ENCODE measurements at places on chromosomes 1 and 21.

DNA sequence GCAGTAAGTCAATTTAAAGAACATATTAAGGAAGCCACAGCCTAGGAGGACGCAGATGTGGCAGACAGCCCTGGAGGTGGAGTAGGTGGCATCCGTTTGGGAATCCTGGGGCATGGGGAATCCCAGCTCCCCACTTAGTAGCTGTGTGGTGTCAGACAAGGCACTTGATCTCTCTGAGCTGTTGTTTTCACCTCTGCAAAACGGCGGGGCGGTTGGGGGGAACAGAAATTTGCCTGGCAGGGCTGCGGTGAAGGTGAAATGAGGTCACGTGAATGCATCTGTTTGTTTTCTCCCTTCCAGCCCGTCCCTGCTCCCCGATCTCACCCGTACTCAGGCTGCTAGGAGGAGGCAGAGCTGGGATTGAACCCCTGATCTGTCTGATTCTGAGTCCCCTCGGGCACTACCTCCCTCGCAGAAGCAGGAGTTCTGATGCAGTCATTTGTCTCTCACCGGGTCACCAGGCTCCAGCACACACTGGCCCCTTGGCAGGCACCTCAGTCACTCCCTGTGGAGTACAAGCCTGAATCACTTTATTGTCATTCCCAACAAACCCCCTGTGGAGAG, 2.2 kb upstream of the LAPTM5 start:
- DNase-seq: no peak

GRCh38 chr1:61241973-61242381, 159.6 kb downstream of the NFIA start:
- DNase-seq: no peak

DNA sequence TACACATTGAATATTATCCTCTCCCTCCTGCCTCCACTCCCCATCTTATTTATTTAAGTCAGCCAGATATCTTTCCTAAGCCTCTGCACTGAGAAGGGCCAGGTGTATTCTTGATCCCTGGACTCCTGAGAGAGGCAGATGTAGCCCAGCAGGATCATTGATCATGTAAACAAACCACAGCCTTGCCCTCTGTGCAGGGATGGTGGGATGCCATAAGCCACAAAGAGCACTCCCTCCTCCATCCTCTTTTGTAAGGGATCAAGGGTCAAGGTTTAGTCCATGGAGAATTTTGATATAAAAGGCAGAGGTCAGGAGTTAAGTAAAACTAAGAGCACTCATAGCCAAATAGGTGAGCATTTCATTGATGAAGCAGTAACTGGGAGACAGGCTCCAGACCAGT, 17.3 kb downstream of the PHGDH start:
- DNase-seq: no peak

- no peak for DNase-seq
Measured at GRCh38 chr1:156214024-156214748, 1.4 kb downstream of the PMF1 start.

DNA sequence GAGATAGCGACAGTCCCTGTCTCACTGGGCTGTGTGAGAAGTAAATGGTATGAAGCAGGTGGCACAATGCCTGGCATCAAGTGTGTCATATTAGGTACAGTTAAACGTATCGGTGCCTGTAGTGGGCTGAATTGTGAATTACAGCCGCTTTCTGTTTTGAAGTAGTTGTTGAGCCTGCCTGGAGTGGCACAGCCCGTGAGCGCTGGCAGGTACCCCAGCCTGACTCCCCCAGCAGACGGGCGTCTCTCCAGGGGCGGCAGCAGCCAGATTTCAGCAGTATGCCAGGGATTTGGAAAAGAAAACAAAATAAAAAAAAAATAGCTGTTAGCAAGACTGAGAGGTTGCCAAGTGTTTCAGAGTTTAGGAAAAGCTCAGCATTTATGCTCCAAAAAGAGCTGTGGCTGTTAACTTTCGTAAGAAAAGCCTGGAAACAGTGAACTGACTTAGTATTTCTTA, 26.6 kb upstream of the GPR153 start:
- no peak for DNase-seq

- DNase-seq: no peak
Measured at GRCh38 chr1:180415985-180416633, 86.3 kb downstream of the ACBD6 start.

DNA sequence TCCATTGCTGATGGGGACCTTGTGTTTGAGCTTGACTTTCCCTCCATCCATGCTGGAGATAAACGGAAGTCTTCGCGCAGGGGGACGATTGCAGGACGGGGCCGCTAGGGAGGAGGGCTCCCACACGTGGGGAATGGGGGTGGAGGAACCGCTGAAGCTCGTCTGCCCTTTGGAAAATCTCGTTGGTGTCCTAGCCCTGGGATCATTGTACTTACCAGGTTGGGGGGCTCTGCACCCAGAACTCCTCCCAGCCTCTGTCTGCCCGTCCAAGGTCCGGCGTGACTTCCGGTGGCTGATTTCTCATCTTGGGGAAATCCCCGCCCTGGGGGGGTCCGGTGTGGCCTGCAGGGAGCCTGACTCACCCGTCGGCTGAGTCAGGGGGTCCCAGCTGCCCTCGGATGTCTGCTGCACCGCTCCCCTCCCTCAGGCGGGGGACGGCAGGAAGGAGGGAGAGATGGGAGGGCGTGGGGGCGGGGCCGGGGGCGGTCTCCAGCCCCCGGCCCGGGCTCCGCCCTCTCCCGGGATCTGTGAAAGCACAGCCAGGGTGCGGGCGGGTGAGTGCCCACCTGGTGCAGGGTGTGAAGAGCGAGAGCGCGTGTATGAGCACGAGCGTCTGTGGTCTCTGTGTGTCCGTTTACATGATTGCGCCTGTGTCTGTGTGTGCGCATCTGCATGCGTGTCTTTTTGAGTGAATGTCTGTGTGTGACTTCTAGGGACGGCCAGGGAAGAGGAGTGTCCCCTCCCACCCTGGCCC, 35.8 kb downstream of the PIK3CD start:
- DNase-seq: no peak

DNA sequence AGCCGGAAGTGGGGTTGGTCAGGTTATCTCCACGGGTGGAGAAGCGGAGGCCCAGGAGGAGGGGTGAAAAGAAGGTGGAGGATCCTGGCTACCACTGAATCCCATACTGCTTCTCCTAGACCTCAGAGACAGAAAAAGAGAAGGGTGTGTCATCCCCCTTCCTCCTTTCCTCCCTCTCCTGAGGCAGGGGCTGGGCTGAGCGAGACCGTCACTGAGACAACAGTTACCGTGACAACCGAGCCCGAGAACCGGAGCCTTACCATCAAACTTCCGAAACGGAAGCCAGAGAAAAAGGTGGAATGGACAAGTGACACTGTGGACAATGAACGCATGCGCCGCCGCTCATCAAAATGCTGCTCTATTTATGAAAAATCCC, 42.1 kb upstream of the NBPF3 start:
- no peak for DNase-seq

DNA sequence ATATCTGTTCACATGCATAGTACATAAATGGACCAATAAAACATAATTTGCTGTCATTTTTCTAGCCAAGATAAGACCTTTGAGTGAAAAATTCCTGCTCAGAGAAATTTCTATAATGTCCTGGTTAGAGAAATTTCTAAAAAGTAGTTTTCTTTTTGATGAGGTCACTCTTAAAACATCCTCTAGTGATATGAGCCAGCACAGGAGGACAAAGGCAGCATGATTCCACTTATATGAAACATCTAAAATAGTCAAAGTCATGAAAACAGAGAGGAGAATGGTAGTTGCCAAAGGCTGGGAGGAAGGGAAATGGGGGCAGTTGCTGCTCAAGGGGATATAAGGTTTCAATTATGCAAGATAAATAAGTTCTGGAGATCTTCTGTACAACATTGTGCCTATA, 239.4 kb downstream of the BACH1 start:
- no peak for DNase-seq

GRCh38 chr1:222057162-222057561, 315.3 kb upstream of the DUSP10 start:
- no peak for DNase-seq

DNA sequence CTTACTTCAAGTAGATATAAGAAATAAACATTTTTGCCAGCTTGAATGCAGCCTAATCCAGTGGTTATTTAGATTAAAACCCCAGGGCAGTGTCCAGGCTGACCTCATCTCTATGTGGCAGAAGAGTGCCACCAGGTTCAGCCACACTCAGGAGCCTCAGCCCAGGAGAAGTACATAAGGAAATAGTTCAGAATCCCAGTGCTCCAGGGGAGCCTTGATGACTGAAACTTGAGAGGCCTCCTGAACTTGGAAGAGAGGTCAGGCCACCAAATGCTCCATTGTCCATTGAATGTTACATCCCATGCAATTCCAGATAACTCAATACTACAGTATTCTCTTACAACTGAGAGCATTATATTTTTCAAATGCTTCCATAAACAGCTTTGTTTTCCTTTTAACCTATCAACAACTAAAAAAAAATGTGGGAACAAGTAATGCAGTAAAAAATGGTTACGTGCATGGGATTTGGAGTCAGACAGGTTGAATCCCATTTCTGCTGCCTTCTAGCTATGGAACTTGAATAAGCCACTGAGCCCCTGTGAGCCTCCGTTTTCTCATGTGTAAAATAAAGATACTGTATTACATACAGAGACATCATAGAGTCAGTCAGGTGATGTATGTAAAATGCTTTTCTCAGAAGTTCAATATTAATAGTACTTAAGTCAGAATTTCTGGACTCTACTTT, 248.0 kb downstream of the PLPP3 start:
- no peak for DNase-seq

GRCh38 chr1:175150596-175151319, 41.8 kb downstream of the KIAA0040 start:
- no peak for DNase-seq

DNA sequence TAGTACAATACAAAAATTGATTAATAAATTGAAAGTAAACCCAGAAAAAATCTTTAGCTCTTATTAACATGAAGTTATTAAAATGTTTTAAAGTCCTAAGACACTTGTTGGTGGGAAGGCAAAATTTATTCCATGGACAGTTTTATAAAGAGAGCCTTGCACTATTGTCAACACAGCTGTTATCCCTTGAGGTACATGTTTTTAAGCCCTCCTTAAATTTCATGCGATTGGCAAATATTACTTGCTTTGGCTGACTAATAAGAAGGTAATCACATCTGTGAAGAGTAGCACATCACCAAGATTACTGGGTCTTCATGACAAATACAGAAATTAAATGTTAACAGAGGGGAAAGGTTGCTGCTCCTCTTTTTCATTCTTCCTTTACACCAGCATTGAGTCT, 611.1 kb downstream of the BRINP3 start:
- no peak for DNase-seq

GRCh38 chr1:66416295-66416694, 117.7 kb upstream of the SGIP1 start:
- no peak for DNase-seq

DNA sequence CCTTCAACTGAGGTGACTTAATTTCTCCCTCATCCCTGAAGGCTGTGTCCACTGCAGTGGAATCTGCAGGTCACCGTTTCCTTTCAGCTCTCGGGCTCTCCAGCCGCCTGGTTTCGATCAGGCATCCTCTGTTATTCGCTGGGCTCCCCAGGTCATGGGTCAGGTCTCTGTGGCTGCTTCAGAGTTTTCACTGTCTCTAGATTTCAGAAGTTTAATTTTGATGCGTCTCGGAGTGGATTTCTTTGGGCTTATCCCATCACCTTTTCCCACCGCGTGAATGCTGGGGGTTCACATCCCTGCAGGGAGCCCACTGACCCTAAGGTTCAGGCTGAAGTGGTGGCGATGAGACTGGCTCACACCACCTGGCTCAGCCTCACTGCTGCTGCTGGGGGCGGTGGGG, 3.3 kb downstream of the ACTRT2 start:
- no peak for DNase-seq

GRCh38 chr1:200945111-200945510, 50.4 kb downstream of the INAVA start:
- DNase-seq: no peak

DNA sequence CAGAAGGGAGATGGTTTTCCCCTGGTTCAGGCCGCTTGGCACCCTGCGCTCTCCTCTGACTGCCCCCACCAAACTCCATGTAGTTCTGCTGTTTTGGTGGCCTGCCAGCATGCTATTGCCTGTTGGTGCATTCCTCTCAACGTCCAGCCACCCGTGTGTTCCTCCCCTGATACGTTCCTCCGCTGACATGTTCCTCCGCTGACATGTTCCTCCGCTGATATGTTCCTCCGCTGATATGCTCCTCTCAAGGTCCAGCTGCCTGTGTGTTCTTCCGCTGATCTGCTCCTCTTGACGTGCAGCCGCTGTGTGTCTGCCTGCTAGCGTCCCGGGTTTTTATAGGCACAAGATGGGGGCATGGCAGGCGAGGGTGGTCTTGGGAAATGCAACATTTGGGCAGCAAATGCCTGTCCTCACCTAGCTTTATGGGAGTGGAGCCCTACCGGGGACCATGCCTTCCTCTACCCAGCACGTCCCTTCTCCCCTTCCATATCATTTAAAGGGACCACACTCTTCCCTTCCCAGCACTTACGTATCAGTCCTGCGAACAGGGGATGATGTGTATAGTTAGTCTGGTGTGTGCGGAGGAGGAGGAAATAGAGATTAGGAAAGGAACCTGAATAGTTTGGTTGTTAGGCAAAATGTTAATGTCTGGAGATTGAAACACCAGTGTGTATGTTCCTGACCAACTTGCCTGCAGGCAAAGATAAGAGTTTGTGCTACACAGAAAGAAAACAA, 40.6 kb upstream of the PLA2G5 start:
- DNase-seq: no peak

DNA sequence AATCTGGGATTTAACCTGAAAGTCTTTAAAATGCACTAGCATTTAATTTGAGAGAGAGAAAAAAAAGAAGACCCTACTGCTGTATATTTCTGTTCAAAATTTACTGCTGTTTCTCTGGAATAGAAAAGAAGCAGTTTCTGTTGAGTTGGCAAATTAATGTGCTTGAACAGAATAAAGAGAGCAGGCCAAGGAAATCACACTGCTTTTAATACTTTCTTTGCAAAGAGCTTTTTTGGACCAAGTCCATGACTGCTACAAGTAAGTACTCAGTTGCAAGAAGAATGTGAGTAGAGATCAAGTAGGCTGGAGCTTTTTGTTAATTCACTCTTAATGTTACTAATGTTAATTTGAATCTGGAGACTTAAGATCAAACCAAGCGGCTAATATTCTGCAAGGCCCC, 336.2 kb upstream of the SGIP1 start:
- no peak for DNase-seq

DNA sequence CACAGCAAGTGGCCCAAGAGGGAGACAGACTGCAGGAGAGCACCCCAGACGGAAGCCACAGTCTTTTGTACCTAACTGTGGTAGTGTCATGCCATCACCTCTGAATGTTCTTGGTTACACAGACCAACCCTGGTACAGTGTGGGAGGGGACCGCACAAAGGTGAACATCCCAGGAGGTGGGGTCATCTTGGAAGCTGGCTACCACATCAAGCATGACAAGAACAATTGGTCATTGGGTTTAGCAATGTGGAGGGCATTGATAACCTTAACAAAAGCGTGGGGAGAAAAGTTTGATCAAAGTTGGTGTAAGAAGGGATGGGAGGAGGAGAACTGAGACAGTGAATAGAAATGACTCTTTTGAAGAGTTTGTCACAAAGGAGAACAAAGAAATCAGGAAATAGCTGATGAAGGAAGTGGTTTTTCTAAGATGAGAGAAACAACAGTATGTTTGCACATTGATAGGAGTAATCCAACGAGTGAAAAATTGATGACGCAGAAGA, 87.1 kb upstream of the CACNA1E start:
- no peak for DNase-seq

- no peak for DNase-seq
Measured at GRCh38 chr1:247373721-247374141, 42.1 kb upstream of the ZNF496 start.

- no peak for DNase-seq
Measured at GRCh38 chr1:229223498-229223897, 47.4 kb upstream of the RAB4A start.
